ENCODE measurements at places on chromosomes 7 and 10.
A peak's percentile ranks its signal among the peaks of the same experiment; 100 is the strongest.

DNA sequence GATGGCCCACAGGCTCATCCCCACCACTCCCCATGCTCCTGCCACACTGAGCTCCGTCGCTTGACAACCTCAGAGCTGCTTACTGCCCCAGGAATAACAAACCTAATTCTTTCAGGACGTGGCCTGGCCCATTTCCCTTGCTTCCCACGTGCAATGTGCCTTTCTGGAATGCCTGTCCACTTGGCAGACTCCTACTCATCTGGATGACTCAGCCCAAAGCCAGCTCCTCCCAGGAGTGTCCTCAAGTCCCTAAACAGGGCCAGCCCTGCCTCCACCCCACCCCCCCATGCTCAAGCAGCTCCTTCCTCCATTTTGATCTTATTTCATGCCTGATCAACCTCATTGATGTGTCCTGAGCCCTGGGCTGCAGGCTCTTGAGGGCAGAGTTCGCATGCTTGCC, 164.9 kb upstream of the RNF32 start:
- no peak for DNase-seq

GRCh38 chr7:93119191-93119905, 1.6 kb upstream of the SAMD9 start:
- DNase-seq, result no peak

GRCh38 chr10:44060221-44060620, 324.7 kb downstream of the CXCL12 start:
- DNase-seq, result no peak

DNA sequence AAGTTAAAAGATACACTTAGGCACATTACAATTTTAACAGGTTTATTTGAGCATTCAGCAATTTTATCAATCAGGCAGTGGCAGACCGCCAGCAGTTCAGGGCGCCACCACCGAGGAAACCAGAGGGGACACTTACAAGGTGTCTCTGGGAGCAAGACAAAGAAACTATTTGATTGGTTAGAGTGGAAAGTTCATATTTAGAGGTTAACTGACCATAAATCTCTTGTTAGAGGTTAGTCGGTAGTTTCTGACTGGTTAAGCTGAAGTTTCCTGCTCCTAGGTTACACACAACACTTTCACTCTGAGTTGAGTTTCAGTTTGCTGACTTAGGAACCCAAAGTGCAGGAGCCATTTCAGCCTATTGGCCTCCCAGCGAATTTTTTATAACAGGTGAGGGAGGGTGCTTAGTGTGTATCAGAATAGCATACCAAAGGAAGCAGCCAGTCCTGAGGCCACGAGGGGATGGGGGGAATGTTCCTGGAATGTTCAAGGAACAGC, 10.8 kb upstream of the PVRIG start:
- no peak for DNase-seq

DNA sequence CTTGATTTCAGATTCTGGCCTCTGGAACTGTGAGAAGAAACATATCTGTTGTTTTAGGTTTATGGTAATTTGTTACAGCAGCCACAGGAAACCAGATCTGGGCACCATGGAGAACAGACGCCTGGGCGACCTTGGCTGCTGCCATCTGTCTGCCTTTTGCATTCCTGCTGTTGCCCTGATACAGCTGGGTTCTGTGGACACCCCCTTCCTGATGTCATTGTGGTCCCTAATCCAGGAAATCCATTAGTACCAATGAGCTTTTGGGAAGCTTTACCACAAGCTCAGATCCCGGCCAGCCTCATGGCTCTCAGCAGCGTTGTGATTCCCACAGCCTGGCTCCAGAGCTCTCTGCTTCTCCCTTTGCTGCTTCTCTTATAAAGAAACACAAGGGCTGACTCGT, 174.2 kb upstream of the NPS start:
- no peak for DNase-seq

DNA sequence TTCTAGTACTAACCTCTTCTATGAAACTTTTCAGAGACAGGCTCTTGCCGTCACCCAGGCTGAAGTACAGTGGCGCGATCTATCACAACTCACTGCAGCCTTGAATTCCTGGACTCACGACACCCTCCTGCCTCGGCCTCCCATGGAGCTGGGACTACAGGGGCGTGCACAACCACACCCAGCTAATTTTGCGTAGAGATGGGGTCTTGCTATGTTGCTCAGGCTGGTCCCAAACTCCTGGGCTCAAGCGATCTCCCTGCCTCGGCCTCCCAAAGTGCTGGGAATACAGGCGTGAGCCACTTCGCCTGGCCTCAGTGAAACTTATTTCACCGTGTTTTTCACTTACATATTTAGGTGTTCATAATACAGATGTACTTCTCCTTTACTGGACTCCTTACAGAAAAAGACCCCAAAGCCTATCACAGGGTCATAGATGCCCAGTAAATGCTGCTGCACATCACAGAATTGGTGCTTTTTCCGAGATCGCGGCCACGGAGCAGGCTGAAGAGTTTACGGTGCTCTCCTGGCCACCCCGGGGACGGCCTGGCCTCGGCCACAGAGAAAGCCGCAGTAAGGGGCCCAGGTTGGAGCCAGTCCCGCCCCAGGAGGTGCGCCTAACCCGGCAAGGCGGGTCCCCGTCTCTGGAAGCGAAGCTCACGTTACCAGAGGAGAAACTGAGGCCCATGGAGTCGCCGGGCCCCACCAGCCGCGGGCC, 595 bp downstream of the TBL2 start:
- DNase-seq, result no peak

DNA sequence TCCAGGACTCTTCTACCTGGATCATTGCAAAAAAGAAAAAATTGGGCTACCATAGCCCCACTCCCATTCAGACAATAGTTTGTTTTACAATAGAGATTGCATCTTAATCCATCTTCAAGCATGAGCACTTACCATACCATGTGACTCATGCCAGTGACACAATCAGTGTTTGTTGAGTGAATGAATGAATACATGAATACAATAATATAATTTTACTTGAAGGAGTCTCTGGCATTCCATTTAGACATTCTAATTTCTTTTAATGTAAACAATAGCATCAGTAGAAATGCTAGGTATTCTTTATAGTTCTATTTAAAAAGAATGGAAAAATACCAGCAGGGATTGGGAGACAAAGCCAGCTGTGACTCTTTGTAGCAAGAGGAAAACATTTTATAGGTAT, 141.6 kb upstream of the AKR1E2 start:
- no peak for DNase-seq

DNA sequence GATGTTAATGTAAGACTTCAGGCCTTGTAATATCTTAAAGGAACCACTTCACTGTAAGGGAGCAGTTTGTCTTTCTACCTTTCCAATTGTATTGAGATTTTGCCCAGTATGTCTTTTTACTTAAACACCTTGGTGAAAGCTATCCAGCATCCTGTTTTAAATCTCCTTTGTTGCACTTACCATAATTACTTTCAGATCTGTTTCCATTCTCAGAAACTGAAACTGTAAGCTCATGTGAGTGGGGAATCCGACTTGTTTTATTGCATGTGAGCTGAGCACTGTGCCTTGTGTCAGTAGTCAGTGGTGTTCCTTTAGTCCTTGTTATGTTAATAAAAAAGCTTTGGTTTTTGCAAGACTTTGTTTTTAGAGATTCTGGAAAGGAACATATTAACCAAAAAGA, 42.2 kb downstream of the BMPR1A start:
- DNase-seq, result no peak

GRCh38 chr10:104121485-104122224, at the start of gene SFR1:
Gene SFR1, plus strand, starts transcription at chr10:104122171. Its CDS starts 13 bp downstream, at chr10:104122184.
- peak; percentile 96 for DNase-seq

DNA sequence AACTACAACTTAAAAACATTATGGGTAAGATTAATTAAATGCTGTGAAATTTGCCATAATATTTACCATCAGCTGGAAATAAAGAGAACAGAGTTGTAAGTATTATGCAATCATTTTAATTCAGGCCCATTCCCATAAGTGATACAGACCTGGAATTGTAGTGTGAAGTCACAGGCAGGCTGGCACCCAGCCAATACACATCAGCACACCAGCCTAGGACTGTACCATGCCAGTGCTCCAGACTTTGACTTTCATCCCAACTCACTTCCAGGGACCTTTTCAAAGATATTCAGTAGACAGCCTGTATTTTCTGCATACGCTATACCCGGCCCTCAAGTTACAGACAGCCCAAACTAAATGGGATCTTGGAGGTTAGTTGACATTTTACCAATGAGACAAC, 143.3 kb downstream of the TES start:
- no peak for DNase-seq

- DNase-seq, result no peak
Measured at GRCh38 chr7:90886416-90886815, 290.3 kb downstream of the CDK14 start.

GRCh38 chr10:57338823-57339558, 928.7 kb downstream of the IPMK start:
- peak; percentile 11 for DNase-seq

DNA sequence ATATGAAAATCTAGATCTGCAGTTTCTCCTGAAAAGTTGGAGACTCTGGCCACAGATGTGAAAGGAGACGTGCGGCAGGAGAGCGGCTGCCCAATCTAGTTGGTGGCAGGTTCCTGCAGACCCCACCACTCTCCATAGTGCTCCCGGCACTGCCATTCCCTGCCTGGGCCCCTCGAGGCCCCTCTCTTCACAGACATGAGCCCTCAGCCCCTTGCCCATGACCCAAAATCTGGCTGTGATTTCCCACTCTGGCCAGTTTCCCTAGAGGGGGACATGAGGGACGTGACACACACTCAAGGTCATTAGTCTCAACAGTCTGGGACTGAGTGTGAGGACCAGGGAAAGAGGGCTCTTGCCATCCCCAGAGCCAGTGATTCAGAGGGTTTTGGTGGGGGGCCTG, 138.7 kb downstream of the PTPN20 start:
- no peak for DNase-seq

DNA sequence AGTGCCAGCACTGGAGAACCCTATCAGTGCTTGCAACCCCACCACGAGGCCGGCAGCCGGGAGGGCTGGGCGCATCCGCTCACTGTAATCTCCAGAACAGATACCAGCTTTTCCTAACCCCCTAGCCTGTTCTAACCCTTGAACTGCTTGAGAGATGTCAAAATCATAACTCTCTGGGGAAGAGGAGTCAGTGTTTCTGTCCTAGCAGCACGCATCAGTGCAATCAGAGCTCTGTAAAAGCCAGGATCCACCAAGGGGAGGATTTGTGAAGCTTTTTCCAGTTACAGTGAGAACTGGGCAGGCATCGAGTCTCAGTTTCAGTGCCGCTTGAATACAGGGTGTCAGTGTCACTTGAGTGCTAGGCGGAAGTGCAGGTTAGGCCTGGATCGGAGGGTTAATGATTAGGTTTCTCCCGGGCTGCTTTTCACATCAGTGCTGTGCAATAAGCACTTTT, 104.5 kb upstream of the INSYN2A start:
- no peak for DNase-seq
